ENCODE measurements at places on chromosomes 12 and 14.

DNA sequence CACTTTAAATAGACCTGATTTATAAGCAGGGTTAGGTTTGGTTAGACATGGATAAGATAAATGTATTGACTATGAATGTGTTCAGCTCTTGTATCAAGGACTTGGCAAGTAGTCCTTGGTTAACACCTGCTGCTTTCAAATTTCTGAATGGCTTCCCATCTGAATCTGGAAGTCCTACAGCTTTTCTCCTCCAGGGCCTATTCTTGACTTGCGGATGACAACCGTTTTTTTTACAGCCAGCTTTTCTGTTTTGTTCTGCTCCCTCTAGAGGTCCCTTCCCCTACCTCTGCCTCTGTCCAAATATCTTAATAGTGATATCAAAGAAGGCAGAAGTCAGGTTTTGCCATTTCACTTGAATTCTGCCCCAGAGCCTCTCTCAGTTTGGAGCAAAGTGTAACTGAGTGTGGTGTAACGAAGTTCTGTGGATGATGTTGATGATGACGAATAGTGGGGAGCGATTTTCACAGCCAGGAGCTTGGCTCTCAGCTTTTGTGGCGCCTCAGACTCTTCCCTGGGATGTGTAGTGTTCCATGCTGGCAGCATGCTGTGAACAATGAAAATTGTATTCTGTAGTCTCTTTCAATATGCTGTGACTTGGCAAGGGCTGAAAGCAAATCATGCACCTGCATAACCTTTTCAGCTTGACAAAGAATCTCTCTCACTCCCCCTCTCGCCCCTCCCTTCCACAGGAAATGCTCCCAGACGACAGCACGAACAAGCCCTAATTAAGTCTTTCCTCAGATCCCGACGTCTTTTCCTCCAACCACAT is 5.0 kb upstream of the SLC4A8 start:
- no peak for DNase-seq

DNA sequence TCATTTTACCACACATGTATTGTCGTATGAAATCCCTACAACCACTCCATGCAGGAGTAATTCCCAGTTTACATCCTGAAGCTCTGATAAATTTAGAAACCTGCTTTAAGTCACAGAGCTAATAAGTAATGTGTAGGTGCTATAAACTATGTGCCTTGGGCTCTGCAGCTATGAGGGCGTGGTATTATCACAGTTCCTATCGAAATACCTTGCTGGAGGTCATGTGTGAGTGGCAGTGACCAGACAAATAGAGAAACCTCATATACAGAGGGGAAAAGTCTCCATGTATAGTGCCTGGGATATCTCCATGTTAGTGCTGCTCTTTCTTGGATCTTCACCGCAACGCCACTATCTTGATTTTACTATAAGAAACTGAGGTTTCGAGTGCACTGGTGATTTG is 883 bp upstream of the TBC1D15 start:
- DNase-seq = no peak

GRCh38 chr14:77647853-77648252 is 31.4 kb upstream of the SPTLC2 start:
- no peak for DNase-seq

DNA sequence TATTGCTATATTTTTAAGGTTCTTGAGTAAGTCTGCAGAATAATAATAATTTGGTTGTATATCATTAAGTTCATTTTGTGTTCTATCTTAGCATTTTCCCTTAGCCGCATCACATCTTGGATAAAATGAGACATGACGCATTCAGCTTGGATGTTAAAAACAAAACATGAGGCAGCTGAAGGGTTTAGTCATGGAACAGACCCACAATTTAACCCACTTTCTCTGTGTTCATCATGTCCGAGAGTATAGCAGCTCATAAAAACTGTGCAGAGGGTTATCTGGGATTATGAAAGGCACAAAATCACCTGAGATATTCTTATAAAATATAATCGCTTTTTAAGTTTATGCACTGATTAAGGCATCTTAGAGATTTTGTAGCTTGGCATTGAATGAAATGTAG is 219.3 kb downstream of the TRHDE start:
- DNase-seq = no peak

GRCh38 chr12:32201976-32202375 is 95.3 kb downstream of the BICD1 start:
- DNase-seq = no peak

- no peak for DNase-seq
Measured at GRCh38 chr12:75986001-75986746, 45.4 kb downstream of the PHLDA1 start.

- DNase-seq = no peak
Measured at GRCh38 chr14:34246206-34246605, 215.8 kb downstream of the SPTSSA start.

GRCh38 chr12:27291862-27292261 is 40.8 kb upstream of the BMAL2 start:
- no peak for DNase-seq

- DNase-seq = no peak
Measured at GRCh38 chr14:97267509-97267908, 470.3 kb downstream of the VRK1 start.

DNA sequence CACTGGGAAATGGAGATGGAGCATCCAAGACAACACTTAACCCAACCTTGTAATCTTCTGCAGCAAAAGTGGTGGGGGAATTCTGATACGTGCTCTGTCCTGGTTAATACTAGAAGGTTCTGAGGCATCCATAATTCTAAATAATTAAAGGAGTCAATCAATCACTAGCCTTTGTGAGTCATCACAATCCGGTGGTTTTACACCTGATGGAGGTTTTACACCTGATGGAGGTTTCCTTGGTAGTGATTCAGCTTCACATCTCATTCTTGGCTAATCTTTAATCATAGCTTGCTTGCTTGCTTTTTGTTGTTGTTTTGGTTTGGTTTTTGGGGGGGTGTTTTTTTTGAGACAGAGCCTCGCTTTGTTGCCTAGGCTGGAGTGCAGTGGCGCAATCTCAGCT is 343.4 kb downstream of the DPF3 start:
- DNase-seq = no peak

DNA sequence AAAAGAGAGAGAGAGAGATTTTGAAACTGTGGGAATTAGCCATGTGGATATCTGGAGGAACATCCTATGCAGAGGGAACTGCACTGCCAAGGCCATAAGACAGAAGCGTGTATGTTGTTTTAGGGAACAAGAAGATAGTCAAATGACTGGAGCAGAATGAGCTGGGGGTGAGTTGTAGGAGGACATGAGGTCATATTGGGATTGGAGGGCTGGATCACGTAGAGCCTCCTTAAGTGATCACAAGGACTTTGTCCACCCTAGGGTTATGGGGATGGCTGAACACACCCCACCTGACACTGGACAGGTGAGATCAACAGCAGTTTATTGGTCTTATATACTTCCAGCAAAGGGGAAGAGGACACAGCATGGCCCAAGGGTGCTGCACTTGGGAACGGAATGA is 8.2 kb upstream of the CGRRF1 start:
- DNase-seq = no peak

DNA sequence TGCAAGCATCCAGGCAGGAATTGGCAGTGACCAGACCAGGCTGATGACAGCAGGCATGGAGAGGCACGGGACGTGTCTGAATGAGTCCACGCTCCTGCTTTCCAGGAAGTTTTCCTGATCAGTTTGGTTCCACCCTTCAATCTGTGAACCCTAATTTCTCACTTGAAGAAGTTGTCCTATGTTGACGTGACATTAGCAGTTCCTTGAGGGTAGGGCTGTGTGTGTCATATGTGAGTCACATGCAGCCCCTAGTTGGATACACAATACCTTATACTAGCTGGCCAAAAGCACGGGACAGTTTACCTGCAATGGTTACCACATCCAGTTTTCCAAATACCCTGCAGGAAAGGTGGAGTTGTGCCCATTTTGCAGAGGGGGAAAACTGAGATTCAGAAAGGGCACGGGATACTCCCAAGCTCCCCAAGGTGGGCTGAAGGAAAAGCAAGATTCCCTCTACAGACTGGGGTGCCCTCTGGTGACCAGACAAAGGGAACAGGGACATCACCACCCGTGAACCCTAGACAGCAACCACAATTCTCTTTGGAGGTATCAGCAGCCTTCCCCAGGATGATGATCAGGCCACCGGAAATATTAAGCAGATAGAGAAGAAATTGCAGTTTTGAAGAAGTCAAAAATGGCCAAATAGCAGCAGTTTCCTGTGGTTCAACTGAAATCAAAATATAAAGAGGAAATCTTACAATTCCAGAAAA is 194.5 kb downstream of the PHETA1 start:
- DNase-seq = no peak

DNA sequence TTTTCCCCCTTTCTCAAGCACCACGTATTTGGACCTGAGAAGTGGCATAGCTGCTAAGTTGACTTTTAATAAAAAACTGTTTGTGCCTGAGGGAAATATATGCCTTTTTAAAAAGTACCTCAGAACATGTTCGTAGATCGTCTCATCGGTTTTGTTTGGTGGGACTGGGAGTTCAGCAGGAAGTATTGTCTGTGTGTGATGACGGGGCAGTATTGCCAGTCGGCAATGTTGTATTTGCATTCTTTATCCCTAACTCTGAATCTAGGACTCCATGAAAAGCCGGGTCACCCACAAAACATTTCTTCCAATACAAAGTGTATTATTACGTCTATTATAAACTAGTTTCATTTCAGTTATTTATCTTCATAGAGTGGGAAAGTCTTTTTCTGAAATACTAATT is 19.7 kb upstream of the FGD4 start:
- DNase-seq = no peak

DNA sequence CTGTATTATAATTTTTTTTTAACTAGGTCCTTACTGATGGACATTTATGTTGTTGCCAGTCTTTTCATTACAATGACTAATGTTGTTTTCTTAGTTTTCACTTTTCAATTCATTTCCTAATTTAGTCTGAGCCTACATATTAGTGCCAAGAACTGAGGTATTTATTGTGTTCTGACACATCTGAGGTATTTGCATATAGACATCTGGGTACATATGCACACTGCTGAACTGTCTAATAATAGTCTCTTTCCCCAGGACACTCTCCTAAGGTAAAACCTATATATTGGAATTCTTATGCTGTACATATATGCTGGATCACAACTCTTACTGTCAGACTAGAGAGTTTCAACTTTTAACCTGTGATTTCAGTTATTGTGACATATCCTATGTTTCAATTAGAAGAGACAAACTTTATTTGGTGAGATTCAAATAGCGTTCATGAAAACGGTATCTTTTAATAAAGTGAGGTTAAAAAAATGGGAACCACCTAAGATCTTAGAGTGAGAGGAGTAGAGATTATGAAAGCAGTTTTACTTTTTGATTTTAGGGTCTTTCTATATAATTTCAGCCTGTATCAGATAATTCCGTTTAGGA is 263.2 kb downstream of the RAD51B start:
- no peak for DNase-seq

GRCh38 chr14:60905923-60906322 is 75.0 kb downstream of the TRMT5 start:
- DNase-seq = no peak

DNA sequence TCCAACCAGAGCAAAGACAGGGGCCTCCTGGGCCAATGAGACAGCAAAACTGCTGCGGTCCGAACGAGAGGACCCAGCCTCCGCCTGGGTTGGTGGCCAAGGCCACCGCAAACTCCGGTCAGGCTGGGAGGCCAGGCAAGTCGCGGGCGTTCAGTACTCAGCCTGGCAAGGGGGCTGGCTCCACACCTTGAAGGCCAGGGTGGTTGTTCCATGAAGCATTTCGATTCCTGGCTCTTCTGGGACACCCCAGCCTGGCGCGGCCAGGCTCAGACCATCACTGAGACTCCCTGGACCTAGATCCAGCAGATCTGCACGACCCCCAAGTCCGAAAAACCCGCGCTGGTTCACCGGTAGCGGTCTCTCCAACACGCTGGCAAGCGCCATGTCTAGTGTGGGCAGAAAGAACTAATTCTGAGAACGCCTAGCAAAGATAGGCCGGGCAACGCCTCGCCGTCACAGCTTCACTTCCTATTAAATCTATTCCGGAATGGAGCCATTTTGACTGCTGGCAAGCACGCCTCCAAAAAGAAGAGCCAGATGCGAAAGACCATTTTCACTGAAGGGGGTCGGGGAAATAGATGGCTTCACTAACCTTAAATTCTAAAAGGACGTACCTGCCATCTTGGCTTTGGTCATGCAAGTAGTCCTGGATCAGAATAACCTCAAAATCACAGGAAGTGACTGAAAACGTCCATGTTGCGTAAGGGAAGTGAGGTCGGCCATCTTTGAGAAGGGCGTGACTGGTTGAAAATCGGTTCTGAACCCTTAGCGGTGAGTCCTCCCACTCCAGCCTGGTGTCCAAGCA is at the start of gene PSMB5:
Gene PSMB5, minus strand, starts transcription at position 403 of the 805 bp plus-strand sequence. Its CDS starts 19 bp downstream, at position 384.
- DNase-seq = no peak

DNA sequence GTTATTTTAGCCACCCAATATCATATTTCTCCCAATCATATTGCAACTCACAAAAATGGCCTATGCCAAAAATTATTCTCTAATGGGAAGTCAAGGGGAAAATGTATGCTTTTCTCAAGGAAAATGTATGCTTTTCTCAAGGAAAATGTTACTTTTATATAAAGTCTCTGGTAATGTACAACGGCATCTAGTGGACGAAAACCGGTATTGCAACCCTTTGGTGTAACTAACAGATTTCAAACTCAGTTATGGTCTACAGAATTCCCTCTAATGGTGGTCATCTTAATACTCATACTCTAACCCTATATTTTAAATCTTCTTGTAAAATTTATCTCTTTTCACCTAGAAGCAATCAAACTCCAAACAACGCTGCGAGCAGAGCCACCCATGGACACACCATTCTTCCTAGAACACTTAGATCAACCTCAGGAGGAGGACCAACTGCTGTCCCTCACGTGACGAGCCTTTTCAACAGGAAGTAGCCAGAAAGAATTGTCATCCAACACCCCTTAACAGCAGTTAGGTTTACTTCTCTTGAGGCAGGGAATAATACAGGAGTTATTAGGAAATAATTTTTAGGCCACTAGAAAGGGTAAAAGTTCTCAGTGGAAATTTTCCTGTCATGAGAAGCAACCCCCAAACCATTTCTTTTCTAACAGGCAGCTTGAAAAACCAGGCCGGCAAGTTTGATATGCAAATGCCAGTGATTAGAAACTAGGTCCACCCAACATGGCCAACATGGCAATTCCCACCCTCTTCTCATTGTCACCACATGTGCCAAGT is 20.1 kb downstream of the APOBEC1 start:
- DNase-seq = peak; percentile 6

DNA sequence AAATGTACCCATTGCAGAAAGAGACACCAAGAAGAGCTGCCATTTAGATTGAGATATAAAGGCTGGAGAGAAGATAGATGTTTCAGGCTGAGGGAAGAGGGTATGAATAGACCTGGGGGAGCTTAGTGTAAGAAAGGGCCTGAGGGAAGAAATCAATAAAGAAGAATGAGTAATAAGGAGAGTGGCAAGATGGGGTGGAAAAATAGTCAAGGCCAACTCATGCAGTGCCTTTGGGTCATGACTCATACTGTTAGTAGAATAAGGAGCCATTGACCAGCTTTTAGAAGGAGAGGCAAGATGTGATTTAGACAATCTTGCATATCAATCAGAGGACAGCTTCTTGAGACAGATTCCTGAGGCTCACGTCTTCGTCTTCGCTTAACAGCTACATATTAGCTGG is 287.5 kb downstream of the DUSP6 start:
- no peak for DNase-seq

DNA sequence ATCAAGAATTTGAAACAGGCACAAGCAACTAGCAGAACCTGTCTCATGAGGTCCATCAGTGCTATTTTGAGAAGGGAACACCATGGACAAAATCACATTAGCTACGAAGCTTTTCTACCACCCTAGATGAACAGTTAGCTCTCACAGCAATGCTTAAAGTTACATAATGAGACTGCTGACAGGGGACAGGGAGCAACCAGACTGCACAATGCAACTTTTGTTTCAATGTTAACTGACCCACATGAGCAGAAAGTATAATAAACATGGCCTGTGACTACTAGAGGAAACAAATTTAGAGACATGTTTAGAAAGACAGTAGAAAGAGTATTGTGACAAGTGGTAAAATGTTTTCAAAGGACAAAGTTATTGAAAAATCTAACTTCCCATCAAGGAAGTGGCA is 282.8 kb downstream of the CEP128 start:
- no peak for DNase-seq
